ENCODE measurements at places on chromosomes 11 and 22.
A peak's percentile ranks its signal among the peaks of the same experiment; 100 is the strongest.

- DNase-seq, result no peak
Observed at GRCh38 chr22:27274770-27275449, 526.6 kb downstream of the MN1 start.

GRCh38 chr11:16191212-16191867 is 165.0 kb downstream of the SOX6 start:
- no peak for DNase-seq

- peak; percentile 67 for DNase-seq
Observed at GRCh38 chr11:43567396-43567975, 113.1 kb upstream of the HSD17B12 start.

- no peak for DNase-seq
Observed at GRCh38 chr11:113350336-113351067, 36.1 kb downstream of the TTC12 start.
